ENCODE measurements at places on chromosomes 12 and 14. TPM values are rescaled to one million over a fixed set of nuclear protein-coding genes. Genes with fewer than 3 reads are reported as not detected.

FLRT2 gene
- total RNA-seq, result 14.0 TPM

MIP gene
- not detected for total RNA-seq

NUAK1 gene
- 75.3 TPM for total RNA-seq

ACSM4 gene
- total RNA-seq, result not detected

CAPZA3 gene
- total RNA-seq, result not detected

TAS2R9 gene
- not detected for total RNA-seq

PRR4 gene
- total RNA-seq, result 0.47 TPM

OR6C3 gene
- not detected for total RNA-seq
